ENCODE measurements at places on chromosomes 2 and 18.

DNA sequence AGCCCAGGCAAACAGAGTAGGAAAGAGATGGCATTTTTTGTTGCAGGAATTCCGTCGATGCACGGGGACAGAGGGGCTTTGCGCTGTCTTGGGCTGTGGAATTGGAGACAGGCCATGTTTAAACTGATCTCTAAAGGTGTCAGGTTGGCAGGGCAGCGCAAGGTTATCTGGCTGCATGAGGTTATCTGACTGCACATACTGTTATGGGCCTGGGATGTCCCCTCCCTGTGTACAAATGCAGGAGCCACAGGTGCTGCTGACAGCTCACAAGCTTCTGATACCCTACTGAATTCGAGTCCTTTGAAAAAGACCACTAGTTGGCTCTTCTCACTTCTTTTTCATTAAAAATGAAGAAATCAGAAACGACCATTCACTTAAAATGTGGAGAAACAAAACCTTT lies 255.4 kb downstream of the PLCL1 start:
- DNase-seq = no peak

GRCh38 chr2:102619414-102620319 lies at the start of gene SLC9A2:
TSS of gene SLC9A2 (plus strand) at chr2:102619553. CDS start at chr2:102619849, 296 bp downstream.
- no peak for DNase-seq

GRCh38 chr2:176579608-176580007 lies 310.4 kb downstream of the MTX2 start:
- no peak for DNase-seq

DNA sequence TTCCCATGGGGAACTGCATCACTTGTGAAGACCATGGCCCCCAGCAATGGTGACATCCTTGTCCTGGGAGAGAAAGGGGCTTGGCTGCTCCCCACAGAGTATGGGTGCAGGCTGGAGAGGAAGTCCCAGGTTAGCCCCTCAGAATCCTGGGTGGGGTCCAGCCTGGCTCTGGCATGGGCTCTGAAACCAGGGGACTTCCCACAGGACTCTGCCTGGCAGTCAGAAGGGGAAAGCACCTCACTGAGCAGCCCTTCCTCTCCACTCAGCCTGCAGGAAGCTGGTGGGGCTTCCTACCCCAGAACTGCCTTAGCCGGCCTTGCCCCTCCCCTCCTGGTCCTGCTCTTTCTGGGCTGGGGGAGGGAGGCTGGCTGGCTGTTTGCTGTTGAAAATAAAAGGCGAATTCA lies 3.7 kb downstream of the NEURL3 start:
- no peak for DNase-seq

GRCh38 chr18:33099626-33100025 lies 326.8 kb upstream of the KLHL14 start:
- DNase-seq = no peak

- DNase-seq = no peak
Observed at GRCh38 chr2:220068846-220069245, 441.4 kb downstream of the SLC4A3 start.
